ENCODE measurements at places on chromosomes 11 and 22.

DNA sequence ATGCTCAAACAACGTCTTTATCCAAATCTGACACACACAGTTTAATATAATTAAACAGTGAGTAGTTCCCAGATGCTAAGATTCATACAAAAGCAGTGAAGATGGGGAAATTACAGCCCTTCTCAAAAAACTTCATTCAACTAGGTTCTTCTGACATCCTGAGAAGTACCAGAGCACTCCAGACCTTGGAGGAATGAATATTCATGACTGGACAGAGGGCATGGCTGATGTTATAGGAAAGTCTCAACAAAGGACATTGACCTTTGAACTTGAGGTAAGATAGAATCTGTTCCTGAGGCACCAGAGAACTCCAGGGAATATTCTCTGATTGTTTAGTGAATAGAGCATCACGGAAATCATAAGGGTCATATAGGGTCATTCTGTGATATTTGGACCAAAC lies 106.4 kb upstream of the SLC5A12 start:
- no peak for DNase-seq

DNA sequence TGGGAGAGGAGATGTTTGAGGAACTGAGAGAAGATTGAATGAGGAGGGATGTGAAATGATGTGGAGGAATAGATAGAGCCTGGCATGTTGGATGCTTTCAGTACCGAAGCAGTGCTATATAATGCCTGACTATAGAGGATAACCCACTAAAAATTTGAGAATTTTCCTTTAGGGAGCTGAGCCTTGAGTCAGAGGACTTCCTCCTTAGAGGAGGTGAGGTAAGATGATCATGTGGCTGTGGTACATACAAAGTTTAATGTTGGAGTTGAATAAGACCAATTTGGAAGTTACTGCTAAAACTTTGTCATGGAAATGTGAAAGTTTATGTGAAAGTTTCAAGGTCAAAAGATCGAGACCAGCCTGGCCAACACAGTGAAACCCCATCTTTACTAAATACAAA lies 66.9 kb downstream of the YAP1 start:
- no peak for DNase-seq

GRCh38 chr22:49534386-49534785 lies 293.3 kb downstream of the BRD1 start:
- no peak for DNase-seq

- peak; percentile 83 for DNase-seq
Observed at GRCh38 chr22:50304528-50305392, 2.7 kb downstream of the PLXNB2 start.

DNA sequence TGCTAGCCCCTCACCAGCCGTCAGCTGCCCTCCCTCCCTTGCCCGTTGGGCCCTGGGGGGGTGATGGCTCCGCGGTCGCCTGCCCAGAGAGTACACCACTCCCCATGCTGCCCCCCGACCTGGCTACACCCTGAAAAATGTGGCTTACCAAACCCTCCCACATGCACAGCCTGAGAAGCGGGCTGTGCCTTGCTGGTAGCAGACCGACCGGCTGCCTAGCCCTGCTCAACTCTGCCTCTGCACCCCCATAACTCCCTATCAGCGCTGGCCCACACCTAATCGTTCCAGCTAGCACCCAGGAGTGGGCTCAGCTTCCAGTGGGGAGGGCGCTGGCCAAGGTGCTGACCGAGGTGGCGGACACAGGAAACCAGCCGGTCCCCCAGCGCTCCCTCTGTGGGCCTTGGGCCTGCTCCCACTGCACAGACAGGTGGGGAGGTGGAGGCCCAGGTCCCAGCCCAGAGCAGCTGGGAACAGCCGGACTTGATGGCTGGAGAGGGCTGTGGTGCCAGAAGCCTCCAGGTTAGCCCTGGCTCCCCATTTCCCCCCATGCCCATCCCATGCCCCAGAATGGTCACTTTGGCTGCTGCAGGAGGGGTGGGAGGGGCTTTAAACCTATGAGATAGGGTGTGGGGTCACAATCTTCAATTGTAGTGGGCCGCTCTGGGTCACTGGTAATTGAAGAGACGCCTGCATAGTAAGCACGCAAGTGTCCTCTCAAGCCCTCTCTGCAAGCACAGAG lies 32.1 kb upstream of the PRODH start:
- DNase-seq, result peak; percentile 44

- no peak for DNase-seq
Observed at GRCh38 chr11:12897390-12897789, 111.7 kb upstream of the RASSF10 start.

DNA sequence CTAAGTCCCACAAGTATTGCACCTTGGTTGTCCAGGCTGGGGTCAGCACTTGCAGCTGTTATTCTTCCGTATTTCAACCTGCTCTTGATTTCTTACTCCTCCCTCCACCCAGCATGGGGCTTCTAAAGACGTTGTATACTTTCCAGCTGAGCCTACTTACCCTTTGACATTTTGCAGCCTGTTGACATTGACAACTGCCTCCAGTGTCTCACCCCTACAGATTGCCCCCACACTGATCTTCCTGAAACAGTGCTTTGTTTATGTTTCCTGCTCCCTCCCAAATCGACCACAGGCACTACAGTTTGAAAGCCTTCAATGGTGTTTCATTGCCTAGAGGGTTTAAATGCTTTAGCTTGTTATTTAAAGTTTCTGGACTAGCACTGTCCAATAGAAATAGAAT lies 56.6 kb downstream of the FAM83F start:
- DNase-seq, result peak; percentile 52

DNA sequence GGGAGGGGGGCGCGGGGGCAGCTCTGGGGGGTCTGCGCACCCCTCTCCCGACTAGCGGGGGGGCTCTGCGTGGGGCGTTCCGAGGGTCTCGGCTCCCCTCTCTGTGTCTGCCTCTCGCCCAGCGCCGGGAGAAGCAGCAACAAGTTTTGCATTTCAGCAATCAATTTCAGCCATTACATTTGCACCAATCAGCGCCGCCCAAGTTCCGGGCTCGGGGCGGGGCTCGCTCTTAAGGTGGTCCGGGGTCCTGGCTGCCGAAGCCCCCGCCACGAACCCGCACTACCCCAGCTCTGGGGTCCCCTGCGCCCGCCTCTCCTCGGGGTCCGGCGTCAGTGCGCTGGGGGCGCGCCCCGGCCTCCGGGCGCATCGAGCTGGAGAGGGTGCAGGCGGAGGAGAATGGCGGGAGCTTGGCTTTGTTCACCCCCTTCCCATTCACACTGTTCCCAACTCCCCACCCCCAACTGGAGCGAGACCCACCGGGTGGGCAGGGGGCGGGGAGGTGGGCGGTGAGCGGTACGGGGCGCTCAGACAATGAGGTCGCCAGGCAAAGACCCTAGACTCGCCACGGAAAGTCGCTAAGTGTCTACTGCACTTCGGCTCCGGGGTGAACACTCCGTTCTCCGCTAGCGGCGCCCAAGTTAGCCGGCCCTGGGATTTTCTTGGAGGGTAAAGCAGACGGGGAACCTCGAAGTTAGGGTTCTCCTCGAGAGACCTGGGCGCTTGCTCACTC lies at the start of gene MN1:
TSS of gene MN1 (minus strand) at position 141 of the 730 bp plus-strand sequence. CDS start 1,213 bp downstream, outside the sequence.
- no peak for DNase-seq

GRCh38 chr11:86120807-86121206 lies 51.9 kb upstream of the PICALM start:
- no peak for DNase-seq

- DNase-seq, result no peak
Observed at GRCh38 chr22:17319546-17319945, 49.7 kb upstream of the CECR2 start.

- peak; percentile 9 for DNase-seq
Observed at GRCh38 chr22:17699696-17700340, 61.3 kb downstream of the BCL2L13 start.

DNA sequence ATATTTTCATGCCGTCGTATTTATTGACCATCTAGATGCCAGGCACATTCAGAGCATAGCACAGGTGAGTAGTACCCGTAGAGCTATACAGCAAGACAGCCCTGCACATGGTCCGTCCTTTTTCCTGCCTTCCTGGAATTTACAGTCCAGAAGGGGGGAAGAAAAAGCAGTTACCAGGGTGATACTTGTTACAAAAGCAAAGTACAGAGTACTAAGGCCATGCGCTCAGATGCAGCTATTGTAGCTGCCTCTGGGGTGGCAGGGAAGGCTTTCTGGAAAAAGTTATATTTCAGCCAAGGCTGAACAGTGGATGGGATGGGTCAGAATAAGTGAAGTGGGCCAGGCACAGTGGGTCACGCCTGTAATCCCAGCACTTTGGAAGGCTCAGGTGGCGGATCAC lies 36.2 kb downstream of the JHY start:
- DNase-seq, result no peak

GRCh38 chr11:112017538-112017937 lies 7.7 kb upstream of the DLAT start:
- DNase-seq, result no peak

All from NB4 (cell line).